IPS DF 6.9 (cell line): ENCODE measurements at places on chromosomes 11 and 22.

GRCh38 chr22:29320546-29320945 lies 5.0 kb upstream of the RASL10A start:
- no peak for DNase-seq

- DNase-seq = no peak
Measured at GRCh38 chr11:122434786-122435185, 220.7 kb upstream of the UBASH3B start.

GRCh38 chr11:35234460-35235156 lies 95.6 kb downstream of the CD44 start:
- DNase-seq = no peak

GRCh38 chr11:64322925-64323260 lies 5.0 kb downstream of the PRDX5 start:
- DNase-seq = no peak

DNA sequence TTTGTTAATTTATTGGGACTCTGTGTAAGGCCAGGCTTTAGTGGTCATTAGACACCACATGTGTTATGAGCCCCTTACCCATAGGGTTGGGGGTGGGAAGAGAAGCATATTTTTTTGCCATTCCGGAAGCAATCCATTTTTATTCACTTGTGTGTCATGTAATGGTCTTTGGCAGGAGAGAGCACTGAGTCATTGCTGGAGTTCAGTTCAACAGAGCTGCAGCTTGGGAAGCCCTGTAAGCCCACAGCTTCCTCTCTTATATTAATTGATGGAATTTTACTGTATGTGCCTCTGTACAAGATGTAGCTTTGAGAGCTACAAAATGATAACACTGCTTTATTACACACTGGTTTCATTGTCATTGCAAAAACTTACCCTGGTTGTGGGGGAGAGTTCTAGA lies 177.3 kb upstream of the SORL1-AS1 start:
- no peak for DNase-seq
